AG04449 (cell line): ENCODE measurements at places on chromosomes 4 and X.

DNA sequence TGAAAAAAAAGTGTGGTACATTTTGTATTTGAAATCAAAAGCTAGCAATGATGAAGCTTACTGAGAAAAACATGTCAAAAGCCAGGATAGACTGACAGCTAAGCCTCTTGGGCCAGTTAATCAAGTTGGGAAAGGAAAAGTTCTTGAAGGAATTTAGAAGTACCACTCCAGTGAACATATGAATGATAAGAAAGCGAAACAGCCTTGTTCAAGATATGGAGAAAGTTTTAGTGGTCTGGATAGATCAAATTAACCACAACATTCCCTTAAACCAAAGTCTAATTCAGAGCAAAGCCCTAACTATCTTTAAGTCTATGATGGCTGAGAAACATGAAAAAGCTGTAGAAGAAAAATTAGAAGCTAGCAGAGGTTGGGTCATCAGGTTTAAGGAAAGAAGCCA lies 268.3 kb downstream of the PDHA2 start:
- no peak for DNase-seq

GRCh38 chr4:183291070-183291469 lies 29.0 kb downstream of the CLDN22 start:
- no peak for DNase-seq

DNA sequence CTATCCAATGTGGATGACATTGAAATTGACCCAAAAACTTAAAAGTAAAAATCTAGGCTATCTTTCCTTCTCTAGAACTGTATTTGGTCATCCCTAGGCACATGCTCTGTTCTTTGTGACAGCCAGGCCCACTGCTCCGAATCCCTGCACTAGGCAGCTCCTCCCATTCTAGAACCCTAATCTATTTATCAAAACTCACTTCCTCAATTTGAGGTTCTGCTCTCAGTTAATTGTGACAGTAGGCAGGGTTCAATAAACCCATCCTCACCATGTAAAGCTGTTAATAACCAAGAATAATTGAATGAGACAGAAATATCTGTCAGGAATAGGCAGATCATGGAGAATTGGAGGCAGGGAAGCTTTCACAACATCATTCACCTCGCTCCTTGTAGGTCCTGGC lies 51.9 kb upstream of the IRF2 start:
- DNase-seq, result no peak

DNA sequence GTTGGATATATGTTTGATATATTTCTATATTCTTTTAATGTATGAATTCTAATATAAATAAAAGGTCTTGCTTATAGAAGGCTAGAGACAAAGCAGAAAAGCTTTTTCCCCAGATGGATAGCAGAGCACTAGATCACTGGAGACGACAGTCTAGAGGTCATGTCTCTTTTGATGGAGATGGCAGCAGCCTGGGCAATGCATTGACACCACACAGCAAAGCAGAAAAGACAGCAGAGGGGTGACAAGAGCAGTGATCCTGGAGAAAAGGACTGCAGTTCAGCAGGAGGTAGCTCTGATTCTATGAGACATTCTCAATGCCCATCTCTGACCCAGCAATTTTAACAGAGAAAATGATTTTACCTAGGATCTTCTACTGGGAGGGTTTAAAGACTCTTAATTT lies 210.6 kb downstream of the DTHD1 start:
- DNase-seq, result no peak

- DNase-seq, result no peak
Observed at GRCh38 chrX:7801711-7802110, 41.3 kb upstream of the VCX start.

GRCh38 chrX:81195712-81196111 lies 6.0 kb downstream of the HMGN5 start:
- no peak for DNase-seq

DNA sequence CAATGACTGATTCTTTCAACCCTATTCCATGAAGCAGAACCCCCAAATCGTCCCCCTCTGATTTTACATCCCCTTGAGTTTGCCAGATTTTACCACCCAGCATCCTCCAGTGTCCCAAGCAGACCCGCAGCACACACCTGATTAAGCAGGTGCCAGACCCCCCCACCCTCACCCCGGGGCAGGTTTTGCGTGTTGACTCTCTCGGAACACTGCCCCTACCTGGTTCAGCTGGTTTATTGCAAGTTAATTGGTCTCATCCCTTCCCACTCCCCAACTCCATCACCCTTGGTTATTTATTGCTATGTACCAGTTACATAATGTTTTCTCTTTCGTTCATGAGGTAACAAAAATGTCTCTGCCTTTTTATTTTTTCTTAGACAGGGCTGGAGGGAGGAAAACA lies 258.4 kb downstream of the BCOR start:
- DNase-seq, result no peak

DNA sequence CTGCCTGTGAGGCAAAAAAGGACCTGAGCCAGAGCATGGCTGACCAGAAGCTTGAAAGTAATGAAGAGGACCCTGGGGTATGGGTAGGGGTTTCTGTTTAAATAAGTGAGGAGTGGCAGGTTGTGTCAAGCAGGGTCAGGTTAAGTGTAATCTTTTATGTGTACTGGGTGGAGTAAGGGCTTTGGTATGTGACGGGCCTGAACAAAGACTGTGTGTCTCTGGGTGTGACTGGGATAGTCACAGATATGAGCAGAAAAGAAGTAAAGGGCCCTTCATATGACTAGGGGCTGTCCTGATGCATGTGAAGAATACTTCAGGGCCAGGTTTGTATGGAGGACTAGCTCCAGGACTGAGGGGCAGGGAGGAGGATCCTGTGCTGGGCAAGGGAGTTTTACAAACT lies 82.4 kb downstream of the ITIH6 start:
- DNase-seq, result no peak

DNA sequence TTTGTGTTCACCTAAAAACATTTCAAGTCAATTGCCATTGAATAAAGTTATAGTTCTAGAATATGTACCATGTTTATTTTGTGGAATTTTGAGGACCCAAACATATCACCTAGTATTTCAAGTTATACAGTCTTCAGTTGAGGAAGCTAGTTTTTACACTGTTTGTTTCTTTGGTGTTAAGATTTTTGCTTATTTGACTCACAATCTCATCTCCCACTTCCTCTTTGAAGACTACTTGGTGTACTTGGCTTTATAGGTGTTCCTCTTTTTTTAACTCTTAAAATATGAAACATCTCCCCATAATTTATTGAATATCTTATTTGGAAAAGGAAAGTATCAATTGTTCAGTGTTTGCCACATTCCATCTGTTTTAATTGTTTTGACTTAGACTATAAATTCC lies 675.4 kb downstream of the RAPGEF2 start:
- DNase-seq, result no peak

DNA sequence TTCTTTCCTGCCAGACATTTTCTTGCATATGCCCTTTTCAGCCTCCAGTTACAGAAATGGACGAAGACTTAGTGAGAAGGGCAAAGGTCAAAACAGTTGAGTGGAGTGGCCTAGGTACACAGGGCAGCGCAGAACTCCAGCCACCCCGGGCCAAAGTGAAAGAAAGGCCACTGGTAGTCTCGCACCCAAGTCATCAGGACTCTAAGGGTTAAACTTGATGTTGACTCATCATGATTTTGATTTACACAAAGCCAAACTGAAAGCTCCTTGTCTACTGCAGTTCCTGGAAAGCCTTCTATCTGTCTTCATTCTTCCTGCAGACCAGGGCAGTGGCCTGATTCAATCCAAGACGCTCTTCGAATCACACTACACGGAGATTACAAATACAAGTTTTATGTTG lies 2.6 kb upstream of the IL13RA1 start:
- no peak for DNase-seq

DNA sequence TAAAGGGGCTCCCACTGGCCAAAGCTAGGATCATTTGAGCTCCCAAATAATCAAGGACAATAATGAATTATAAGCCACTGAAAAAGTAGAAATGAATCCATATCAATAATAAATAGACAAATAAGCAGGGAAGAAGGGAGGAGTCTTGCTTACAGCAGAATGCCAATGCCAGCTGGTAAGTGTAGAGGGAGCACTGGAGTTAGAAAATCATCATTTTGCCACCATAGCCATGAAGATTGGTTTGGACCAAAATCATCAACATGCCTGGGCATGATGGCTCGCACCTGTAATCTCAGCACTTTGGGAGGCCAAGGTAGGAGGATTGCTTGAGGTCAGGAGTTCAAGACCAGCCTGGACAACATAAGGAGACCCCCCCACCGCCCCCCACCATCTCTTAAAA lies 20.4 kb upstream of the SH3KBP1 start:
- DNase-seq, result no peak

GRCh38 chr4:112099701-112100297 lies 45.5 kb upstream of the FAM241A start:
- DNase-seq, result no peak

DNA sequence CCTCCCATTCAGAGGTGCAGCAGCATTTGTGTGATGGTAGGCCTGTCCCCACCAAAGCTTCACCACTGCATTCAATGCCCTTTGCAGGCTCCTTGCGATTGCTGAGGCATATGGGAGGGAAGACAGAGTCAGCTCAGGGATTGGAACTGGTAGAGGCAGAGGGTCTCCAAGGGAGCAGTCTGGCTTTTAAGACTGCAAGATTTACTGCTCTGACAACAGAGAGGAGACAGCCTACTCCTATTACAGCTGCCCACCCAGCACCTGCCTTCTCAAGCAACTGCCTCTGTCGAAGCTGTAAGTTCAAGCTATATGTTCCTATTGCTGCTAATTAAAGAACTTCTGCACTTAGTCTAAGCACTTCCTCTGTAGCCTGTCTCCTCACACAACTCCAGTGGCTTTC lies 481.8 kb downstream of the FGF13 start:
- DNase-seq, result no peak

GRCh38 chrX:16185725-16186136 lies 18.4 kb downstream of the MAGEB17 start:
- peak; percentile 44 for DNase-seq

GRCh38 chr4:10701702-10702460 lies 17.3 kb upstream of the CLNK start:
- DNase-seq, result no peak

- no peak for DNase-seq
Observed at GRCh38 chrX:5113128-5113527, 1115.5 kb downstream of the NLGN4X start.
